ENCODE measurements at places on chromosomes 5 and 9.
A peak's percentile ranks its signal among the peaks of the same experiment; 100 is the strongest.

DNA sequence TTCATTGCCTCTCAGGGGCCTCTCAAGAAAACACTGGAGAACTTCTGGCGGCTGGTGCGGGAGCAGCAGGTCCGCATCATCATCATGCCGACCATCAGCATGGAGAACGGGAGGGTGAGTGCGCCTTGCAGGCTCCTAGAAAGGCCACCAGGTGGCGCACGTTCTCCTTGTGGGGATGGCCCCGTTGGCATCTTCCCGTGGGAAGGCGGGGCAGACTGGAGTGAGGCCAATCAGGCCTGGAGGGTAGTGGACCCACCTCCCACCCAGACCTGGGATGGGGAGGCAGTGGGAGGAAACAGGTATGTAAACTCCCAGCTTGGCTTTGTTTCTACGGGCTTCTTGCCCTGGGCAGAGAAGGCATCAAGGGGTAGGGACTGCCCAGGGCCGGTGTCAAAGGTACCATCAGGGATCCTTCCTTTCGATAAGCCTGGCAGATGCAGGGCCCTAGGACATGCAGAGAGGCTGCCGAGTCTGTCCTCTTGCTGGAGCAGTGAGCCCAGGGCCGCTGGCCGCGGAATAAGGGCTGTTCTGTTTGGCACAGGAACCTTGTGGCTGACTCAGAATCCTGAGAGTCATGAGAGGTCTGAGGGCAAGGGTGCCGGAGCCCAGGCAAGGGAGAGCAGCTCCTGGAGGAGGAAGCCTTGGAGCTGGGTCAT lies 18.9 kb upstream of the SPTLC1 start:
- DNase-seq, result peak; percentile 71

GRCh38 chr9:95912773-95913172 lies 37.3 kb downstream of the ERCC6L2 start:
- no peak for DNase-seq

- DNase-seq, result no peak
Observed at GRCh38 chr9:87497604-87498045, at the start of gene DAPK1. TSS of gene DAPK1 (plus strand) at chr9:87497867. CDS start at chr9:87499078, 1,211 bp downstream.

GRCh38 chr5:5066276-5067186 lies 73.6 kb upstream of the ADAMTS16 start:
- DNase-seq, result no peak

DNA sequence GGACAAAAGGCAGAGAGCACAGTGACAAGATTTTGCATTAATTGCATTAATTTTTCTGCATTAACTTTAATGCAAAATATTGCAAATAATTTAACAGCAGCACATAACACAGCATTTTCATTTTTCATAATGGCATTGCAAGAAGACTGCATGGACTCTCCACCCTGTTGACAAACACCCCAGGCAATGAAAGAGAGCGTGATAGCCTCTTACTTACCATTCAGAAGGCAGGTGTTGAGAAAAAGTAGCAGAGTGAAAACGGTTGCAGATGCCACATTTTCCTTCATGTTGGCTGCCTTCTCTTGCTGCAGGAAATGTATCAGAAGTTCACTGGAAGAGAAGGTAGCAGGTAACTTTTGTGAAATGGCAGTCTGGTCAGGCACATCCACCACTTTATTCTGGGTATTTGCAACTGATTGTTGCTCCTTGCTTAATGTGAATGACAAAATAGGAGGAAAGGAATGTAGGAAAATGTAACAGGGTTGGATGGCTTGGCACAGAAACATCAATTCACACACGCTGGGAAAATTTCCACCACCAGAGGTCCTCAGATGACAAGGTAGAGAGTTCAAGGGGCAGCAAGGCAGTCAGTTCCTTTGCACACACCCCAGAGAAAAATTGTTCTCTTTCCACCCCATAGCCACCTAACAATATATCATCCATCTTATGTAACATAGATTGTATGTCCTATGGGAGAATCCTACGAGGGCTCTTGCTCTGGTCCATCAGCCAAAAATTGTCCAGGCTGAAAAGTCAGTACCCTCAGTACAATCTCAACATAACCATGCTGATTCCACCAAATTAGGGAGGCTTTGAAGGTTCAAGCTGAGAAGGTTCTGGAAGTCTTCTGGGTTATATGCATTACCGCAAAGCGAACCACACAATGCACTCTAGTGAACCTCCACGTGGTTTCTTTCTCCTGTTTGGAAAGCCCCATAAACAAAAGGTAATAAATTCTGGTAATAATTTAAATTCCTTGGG lies 41.9 kb upstream of the AGXT2 start:
- peak; percentile 49 for DNase-seq

- no peak for DNase-seq
Observed at GRCh38 chr5:146070746-146071145, 34.6 kb downstream of the PLAC8L1 start.

DNA sequence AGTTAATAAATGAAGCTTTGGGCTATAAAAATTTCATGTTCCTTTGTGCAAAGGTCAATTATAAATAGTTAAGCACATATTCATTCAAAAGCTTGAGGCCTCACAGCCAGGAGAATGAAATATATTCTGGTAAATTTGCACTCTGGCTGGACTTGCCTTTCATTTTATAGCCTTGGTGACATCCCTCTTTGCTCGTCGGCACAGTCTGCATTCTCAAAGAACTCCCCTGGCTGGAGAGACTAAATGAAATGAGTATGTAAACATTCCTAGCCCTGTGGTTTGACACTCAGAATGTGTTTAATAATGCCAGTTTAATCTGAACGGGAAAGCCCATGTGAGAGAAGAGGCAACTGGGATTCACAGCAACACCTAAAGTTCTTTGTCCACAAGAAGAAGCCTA lies 285.6 kb downstream of the BRINP1 start:
- no peak for DNase-seq

- no peak for DNase-seq
Observed at GRCh38 chr9:117927354-117927753, 223.2 kb downstream of the TLR4 start.

DNA sequence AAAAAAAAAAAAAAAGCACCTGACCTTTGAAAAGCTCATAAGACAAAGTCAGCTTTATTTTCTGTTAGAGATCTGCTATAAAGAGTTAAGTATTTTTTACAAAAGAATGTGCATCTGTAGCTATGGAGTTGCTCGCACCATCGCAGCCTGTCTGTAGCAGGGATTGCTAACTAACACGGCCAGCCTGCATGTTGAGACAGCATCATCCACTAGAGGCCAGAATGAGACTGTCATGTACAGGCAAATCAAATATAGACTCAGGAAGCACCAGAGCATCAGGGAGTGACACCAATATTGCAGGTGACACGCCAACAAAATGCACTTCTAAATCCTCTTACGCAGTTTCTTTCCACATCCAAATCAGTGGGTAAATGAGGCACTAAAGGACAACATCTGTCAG lies 136.3 kb upstream of the RASEF start:
- no peak for DNase-seq

GRCh38 chr9:71955300-71955915 lies 44.0 kb downstream of the C9orf85 start:
- no peak for DNase-seq

DNA sequence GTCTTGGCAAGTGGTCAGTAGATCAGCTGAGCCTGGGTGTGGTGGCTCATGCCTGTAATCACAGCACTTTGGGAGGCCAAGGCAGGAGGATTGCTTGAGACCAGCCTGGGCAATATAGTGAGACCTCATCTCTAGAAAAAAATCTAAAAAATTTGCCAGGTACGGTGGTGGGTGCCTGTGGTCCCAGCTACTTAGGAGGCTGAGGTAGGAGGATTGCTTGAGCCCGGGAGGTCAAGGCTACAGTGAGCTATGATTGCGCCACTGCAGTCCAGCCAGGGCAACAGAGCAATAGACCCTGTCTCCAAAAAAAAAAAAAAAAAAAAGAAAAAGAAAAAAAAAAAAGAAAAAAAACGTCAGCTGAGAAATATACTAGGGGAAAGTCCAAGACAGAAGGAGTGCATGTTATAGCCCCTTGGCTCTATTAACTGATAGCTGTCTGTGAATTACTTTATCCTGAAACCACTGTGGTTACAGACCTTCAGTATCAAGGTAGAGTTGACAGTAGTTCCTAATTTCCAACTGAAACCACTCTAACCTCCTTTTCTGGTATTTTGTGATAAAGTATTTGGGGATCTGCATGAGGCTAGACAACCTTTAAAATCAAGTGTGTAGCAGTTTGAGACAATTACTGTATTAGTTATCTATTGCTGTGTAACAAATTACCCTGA lies 2.3 kb upstream of the INIP start:
- DNase-seq, result no peak

DNA sequence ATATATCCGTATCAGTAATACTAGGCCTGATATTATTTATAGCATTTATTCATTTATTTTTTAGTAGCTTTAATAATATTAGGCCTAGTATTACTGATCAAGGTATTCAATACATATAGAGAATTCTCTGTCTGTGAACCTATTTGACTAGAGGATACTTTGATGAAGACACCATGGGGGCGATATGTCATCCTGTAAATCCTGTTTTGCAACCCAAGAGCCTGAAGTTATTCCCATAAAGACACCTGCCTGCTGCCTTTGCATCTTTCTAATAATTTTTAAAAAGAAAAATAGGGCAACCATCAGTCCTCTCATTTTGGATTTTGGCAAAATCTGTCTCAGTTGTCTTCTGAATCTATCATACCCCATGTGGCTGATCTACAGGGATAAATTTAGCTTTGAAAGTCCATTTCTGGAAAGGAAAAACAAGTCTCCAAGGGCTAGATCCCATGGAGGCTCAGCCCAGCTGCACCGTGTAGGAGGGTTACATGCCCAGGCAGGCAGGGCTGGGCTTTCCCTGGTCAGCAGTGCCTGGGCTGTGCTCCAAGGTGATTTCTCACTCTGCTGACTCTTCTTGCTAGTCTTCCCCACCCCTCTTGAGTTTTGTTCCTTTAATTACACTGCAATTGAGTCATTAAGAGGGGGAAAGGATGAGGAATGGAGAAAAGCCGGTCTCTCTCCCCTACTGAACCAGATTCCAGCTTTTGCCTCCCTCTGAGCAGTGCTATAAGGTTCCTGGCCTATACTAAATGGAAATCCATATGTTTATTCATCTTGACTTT lies 169.0 kb downstream of the TRIM32 start:
- no peak for DNase-seq

- no peak for DNase-seq
Observed at GRCh38 chr5:179906795-179907555, 722 bp downstream of the TBC1D9B start.

DNA sequence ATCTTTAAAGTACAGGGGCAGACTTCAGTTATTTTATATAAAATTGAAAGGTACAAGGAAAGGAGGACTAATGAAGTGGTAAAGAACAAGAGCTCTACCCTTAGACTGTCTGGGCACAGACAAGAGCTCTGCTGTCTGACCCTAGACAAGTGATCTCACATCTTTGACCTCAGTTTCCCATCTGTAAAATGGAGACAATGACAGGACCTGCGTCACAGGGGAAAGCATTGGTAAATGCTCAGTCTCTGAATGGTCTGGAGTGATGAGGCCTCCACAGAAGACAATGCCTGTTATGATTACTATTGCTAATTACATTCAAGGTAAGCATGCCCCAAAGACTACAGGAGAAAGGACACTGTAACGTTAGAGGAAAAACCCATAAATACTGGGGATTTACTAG lies 37.5 kb downstream of the ANKH start:
- DNase-seq, result no peak

- no peak for DNase-seq
Observed at GRCh38 chr9:125971050-125971449, 223.9 kb downstream of the PBX3 start.

DNA sequence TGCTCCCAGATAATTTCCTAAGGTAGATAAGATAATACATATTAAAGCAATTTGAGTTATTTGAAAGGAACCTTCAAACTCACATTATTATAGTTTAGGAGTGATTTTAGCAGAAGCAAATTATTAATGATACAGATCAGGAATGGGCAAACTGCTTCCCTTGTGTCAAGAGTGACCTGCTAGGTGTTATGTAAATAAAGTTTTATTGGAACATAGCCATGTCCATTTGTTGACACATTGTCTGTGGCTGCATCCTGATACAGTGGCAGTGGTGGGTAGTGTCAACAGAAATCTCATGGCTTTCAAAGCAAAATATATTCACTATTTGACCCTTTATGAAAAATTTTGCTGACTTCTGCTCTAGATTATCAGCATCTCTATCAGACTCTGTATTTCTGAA lies 11.4 kb upstream of the BASP1 start:
- no peak for DNase-seq

- no peak for DNase-seq
Observed at GRCh38 chr5:178440181-178440580, 150.0 kb downstream of the COL23A1 start.
